ENCODE measurements at places on chromosomes 5 and 9.

DNA sequence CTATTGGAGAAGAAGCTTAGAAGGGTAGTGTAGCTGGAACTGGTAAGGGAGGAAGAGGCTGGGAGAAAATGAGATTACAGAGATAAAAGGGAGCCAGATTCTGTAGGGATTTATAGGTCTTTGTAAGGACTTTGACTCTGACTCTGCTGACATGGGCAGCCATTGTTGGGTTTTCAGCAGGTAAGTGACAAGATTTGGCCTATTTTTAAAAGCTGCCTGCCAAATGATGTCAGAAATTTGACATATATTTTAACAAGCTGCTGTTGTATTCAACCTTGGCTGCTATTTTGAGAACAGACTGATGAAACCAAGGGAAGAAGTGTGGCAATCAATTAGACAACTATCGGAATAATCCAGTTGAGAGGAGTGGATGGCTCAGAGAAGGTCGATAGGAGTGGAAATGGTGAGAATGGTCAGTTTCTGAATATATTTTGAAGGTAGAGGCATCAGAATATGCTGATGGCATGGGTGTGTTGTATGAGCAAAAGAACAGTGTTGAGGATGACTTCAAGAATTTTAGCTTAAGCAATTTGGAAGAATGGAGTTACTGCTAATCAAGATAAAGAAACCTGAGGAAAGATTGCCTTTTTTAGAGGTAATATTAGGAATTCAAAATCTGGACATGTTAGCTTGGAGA lies 56.8 kb downstream of the KCTD16 start:
- DNase-seq: no peak

GRCh38 chr9:37938121-37938891 lies 34.4 kb upstream of the SLC25A51 start:
- DNase-seq: peak; percentile 79

- DNase-seq: no peak
Measured at GRCh38 chr5:150641824-150642566, 1.5 kb downstream of the SYNPO start.

GRCh38 chr9:93650448-93650847 lies 74.1 kb downstream of the PHF2 start:
- DNase-seq: no peak

- DNase-seq: no peak
Measured at GRCh38 chr5:133723651-133724366, 111.5 kb upstream of the FSTL4 start.

DNA sequence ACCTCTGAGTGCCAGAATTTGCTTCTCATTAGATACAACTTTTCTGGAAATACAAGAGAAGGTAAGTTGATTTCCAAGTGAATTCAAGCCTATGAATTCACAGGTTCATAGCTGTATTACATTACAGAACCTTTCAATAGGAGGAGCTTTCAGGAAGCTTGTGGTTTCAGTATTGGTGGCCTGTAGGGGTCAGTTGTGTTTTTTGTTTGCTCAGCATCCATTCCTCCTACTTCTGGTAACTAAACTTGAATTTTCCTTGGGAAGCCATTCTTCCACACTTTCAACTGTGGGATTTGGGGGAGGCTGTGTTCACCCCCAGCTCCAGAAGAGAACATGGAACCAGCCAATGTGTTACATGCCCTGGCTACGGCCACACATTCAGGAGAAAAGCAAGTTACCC lies 5.6 kb upstream of the CYSTM1 start:
- DNase-seq: no peak

- no peak for DNase-seq
Measured at GRCh38 chr5:128493657-128494329, 44.3 kb downstream of the FBN2 start.

DNA sequence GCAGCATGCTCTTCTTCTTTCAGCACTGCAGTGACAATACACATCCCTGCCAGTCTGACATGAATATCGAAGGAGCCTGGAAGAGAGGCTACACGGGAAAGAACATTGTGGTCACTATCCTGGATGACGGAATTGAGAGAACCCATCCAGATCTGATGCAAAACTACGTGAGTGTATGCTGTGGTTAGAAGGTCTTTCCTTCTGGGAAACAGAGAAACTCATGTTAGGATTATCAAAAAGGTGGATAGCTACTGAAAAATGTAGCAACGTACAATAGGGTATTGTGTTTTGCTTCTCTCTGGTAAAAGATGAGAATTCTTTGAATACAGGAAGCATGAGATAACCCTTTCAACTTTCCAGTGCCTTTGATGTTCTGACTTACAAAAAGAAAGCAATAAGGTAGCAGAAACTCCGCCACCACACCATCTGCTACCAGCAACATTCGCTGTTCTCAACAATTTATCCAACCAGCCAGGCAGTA lies 133.3 kb downstream of the PCSK5 start:
- DNase-seq: no peak

- DNase-seq: no peak
Measured at GRCh38 chr5:8752595-8752994, 793.3 kb downstream of the SEMA5A start.

DNA sequence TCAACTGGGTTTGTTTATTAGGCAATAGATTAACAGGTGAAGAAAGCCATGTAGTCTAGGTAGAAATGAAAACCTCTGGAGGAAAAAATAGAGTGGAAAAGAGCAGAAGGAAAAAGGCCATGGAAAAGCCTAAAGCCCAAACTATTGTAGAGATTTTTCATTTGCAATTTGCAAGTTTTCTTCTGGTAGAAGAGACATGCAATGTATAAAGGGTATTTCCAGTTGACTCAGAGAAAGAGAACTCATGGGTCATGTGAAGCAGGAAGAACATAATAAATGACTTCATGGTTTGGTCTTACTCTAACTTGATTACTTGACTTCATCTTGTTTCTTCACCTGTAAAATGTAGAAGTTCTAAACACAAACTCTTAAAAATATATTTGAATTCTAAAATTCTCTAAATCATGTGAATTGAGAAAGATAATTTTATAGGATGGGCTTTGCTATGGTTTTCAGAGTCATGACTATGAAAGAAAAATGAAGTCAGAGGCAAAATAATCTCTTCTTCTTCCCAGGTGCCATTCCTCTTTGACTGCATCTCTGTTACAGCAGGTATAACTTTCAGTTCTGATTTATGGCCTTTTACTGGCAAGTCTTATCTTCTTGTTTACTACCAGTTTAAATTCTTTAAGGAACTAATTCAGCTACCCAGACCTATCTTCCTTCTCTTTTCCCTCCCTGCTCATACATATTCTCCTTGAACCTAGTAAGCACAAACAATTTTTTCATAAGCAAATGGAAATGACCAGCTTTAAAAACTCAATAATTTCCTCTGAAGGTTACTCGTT lies 47.7 kb upstream of the TMC1 start:
- DNase-seq: no peak

DNA sequence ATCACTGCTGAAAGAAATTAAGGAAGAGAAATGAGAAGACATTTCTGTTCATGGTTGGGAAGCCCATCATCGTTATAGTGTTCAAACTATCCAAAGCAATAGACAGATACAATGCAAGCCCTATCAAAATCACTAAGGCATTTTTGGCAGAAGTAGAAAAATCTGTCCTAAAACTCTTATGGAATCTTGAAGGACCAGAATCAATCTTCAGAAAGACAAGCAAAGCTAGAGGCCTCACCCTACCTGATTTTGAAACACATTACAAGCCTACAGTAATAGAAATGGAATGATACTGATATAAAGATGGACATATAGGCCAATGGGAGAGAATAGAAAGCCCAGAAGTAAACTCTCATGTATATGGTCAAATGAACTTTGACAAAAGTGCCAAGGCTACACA lies 4.9 kb upstream of the IFNA21 start:
- no peak for DNase-seq

DNA sequence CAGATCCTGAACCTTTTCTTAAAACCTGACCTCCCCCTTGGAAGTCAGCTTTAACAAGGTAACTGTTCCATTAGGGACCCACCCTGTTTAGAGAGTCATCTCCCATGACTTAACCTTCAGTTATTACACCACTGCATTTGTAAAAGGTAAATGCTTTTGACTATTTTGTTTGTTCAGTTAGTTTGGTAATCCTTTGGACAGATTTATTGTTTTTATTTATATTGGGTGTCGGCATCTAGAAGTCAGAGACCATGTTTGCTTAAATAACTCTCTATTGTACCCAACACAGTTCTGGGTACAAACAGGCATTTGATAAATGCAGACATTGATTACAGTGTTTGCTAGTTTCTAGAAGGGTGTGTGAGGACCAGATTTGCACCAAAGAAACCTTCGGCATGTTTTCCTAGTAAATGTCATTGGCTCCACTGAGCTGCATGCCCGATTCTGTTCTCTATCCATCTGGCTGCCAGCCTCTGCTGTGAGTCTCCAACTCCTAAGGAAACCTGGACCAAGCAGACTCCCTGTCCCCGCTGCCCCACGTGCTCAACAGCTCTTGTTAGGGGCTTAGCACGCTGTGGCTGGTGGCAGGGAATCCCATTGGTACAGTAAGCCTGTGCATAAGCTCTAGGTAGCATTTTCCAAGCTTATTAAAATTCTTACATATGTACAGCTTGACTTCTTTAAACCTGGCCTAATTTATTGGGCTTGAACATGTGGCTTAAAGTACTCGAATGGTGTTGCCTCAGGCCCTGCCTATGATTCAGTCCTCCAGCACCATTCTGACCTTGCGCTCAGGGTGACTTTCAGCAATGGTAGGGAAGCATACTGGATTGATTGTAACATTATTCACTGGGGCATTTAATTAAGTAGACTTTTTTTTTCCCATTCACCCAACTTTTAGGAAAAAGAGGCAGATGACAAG lies 6.6 kb downstream of the PCBD2 start:
- DNase-seq: no peak

DNA sequence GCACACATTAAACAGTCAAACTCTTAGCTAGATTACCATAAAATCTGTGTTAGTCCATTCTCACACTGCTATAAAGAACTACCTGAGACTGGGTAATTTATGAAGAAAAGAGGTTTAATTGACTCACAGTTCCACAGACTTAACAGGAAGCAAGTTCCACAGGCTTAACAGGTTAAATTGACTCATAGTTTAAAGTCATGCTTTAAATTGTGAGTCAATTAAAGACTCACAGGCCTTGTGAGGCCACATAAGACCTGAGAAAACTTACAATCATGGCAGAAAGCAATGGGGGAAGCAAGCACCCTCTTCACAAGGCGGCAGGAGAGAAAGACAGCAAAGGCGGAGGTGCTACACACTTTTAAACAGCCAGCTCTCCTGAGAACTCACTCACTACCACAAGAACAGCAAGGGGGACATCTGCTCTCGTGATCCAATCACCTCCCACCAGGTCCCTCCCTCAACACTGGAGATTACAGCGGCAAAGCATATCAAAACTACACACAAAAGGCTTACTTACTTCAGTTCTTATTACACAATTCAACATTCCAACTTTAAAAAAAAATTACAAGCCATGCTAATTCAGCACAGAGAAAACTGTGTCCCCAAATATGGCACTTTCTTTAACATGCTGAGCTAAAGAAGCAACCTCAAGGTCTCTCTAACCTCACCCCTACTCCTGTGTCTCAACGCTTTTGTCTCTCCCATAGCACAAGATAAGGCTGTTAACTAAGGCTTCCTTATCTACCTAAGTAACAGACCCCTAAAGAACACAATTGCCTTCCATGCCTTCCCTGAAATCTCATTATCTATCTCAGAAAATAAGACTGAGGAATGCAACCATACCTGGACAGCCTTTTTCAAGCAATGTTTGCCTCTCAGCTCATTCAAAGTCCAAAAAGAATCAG lies 805.1 kb downstream of the NR2F1-AS1 start:
- no peak for DNase-seq

- no peak for DNase-seq
Measured at GRCh38 chr9:134650431-134651190, 9.0 kb downstream of the COL5A1 start.

GRCh38 chr9:93491593-93492232 lies 38.3 kb upstream of the FAM120AOS start:
- DNase-seq: no peak

GRCh38 chr5:94188725-94189124 lies 429.7 kb downstream of the KIAA0825 start:
- no peak for DNase-seq

DNA sequence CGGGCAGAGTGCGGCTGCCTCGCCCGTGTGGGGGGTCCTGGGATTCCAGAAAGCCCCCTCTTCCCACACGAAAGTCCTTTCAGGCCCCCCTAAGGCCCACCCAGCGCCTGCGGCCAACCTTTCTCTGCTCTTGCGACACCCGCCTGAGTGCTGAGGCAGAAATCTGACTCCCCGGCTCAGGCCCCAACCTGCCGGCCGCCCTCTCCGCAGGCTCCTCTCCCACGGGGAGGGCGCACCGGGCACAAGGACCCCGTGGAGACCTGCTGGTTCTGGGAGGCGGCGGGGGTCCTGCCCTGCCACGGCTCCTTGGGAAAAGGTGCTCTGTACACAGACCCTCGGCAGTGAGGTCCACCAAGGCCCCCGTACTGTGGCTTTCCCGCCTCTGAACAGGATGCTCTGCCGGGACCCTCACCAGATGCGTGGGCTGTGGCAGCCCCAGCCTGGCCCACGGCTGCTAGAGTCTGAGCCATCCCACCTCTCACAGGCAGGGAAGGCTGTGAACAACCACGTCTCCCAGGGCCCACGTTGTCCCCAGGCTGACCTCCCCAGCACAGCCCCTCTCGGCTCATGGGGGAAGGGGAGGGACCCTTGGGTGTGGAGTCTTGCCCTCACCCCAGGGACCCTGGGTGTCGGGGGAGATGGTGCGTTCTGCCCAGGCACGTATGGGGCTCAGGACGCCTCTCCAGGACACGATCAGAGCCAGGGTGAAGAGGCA lies 41.5 kb upstream of the EGFL7 start:
- no peak for DNase-seq

DNA sequence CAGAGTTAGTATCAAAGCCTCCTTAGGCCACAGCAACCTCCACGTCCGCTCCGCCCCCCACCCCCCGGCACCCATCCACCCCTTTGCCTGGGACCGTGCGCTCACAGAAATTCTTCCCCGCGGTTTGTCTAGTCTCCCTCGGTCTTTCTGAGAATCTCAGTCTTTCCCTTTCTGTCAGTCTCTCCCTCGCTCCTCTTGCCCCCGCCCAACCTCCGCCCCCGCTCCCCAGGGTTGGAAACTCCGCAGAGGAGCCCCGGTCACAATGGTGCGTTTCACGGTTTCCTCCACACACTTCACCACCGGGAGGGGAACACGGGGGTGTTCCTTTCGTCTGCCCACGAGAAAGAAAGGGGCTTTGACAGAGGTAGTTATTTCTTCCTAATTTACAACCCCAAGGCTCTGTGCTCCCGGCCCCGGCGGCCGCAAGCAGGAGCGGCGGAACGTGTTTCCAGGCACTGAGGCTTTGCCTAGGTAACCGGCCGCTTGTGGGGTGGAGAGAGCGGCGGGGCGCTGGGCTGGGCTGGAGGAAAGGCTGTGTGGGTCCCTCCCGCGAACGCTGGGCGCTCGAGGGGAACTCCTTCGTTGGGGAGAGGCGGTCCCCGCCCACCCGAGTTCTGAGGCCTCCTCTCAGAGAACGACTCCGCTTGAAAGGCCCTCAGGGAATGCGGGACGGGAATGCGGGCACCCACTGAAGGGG lies 2.1 kb downstream of the NR4A3 start:
- peak; percentile 28 for DNase-seq

GRCh38 chr9:126519660-126520420 lies 93.9 kb upstream of the LMX1B start:
- no peak for DNase-seq

DNA sequence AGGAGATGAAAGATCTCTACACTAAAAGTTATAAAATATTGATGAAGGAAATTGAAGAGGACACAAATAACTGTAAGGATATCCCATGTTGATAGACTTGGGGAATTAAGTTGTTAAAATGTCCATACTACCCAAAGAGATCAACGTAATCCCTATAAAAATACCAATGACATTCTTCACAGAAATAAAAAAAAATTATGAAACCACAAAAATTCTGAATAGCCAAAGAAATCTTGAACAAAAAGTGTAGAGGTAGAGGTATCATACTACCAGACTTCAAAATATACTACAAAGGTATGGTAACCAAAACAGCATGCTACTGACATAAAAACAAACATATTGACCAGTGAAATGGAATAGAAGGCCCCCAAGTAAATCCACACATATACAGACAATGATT lies 71.5 kb upstream of the ELL2 start:
- no peak for DNase-seq

Data from brain microvascular endothelial cell (primary cell).